ENCODE measurements at places on chromosomes 3 and 15.

- DNase-seq = no peak
Observed at GRCh38 chr3:61809879-61810278, 248.5 kb downstream of the PTPRG start.

DNA sequence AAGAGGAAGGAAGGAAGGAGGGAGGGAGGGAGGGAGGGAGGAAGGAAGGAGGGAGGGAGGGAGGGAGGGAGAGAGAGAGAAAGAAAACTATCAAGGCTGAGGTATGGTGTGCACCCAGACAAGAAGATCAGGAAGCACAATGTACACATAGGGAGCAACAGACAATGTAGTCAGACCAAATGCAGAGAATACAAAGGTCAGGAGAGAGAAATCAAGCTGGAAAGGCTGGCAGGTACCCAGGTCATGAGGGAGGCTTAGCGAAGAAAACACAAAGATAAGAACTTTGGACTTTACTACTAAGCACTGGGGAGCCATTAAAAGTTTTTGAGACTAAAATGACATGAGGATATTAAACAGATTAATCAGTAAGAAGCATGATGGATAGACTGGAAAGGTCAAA, 176.0 kb upstream of the TMCO5A start:
- no peak for DNase-seq

DNA sequence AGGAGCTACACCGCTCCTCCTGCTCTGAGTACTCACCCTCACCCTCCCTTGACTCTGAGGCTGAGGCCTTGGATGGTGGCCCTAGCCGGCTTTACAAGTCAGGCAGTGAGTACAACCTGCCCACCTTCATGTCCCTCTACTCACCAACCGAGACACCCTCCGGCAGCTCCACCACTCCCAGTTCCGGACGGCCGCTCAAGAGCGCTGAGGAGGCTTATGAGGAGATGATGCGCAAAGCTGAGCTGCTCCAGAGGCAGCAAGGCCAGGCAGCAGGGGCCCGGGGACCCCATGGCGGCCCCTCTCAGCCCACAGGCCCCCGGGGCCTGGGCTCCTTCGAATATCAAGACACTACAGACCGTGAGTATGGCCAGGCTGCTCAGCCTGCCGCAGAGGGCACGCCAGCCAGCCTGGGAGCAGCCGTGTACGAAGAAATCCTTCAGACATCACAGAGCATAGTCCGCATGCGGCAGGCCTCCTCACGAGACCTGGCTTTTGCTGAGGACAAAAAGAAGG, 21.2 kb upstream of the APEH start:
- no peak for DNase-seq

- DNase-seq = no peak
Observed at GRCh38 chr3:6281662-6282061, 579.3 kb upstream of the GRM7 start.

DNA sequence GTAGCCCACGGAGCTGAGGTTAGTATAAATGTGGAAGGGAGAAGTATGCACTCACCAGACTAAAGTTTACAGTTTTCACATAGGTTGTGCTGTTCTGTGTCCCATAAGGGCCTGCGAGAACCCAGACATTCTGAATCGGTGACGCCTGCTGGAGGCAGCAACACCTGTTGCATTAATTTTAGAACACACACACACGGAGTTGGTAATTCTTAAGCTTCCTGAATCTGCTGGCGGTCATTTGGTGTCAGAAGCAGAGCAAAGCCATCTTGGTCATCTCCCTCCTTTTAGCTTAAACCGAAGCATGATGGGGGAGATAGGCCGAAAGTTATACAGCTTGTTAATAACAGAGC, 41.1 kb upstream of the AP3B2 start:
- peak; percentile 4 for DNase-seq

Data from COLO829 (cell line).